ENCODE measurements at places on chromosomes 12 and 14. TPM values are rescaled to one million over a fixed set of nuclear protein-coding genes. Genes with fewer than 3 reads are reported as not detected.

The PRH2 gene
- 0.63 TPM for total RNA-seq

DNA sequence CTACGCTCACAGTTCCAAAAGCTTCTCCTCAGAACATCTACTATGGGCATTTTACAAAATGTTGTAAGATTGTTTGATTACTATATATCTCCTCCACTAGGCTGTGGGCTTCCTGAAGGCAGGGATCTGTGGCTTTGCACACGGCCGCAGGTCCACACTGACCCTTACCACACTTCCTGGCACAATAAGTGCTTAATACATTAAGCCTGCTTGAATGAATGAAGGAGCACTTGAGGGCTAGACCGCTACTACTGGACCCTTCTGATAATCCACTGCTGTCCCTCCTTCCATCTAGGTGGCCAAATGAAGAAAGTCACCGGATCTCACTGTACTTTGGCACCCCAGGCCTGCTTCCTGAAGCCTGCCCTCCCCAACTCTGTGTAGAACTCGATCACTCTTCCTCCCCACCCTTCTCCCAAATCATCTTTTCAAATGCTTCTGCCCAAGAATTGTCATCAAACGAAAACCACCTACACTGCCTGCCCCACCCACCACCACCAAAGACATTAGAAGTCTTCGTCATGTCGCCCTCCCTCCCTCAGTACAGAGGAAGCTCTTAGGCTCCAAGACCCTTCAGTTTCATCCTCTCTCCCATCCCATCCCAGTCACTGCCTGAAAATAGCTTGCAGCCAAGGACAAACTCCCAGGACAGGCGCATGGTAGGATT is 596 bp upstream of the ZBTB39 start:
- no peak for DNase-seq

- no peak for DNase-seq
These were observed 76.2 kb downstream of the PDZRN4 start for GRCh38 chr12:41264281-41264680.

DNA sequence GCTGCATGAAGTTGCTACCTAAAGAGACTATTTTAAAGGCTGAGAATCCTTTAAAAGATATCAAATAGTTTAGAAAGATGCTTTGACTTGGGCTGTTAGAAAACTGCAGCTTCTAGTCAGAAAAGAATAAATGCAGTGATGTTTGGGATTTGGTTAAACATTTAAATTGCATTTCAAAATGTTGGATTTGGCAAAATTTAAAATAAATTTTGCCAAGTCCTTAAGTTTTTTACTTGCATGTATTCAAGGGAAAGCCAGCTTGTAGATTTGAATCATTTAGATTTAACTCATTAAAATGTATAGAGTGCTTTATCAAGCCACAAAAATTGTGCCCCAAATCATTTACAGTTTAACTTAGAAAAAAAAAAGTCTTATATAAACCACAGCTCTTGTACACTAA is 109.7 kb downstream of the ANKS1B start:
- DNase-seq: no peak

All from HT1080 (cell line).